ENCODE measurements at places on chromosomes 7 and 10.

DNA sequence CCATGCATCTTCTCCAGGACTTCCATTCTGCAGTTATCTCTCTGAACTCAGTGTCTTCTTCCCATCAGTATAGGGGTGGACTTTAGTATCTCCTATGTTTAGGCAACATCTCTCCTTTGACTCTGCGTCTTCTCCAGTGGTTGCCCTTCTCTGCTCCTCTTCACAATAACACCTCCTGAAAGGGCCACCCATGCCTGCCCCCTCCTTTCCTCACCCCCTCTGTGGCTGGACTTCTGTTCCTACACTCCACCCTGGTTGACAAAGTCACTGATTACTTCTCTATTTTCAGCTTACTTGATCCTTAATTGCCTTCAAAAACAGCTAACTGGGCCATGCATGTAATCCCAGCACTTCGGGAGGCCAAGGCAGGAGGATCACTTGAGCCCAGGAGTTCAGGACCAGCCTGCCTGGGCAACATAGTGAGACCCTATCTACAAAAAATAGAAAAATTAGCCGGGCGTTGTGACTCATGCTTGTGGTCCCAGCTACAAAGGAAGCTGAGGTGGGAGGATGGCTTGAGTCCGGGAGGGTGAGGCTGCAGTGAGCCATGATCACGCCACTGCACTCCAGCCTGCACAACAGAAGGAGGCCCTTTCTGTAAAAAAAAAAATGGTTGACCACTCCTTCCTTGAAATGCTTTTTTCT lies 13.7 kb downstream of the SRGN start:
- no peak for DNase-seq

DNA sequence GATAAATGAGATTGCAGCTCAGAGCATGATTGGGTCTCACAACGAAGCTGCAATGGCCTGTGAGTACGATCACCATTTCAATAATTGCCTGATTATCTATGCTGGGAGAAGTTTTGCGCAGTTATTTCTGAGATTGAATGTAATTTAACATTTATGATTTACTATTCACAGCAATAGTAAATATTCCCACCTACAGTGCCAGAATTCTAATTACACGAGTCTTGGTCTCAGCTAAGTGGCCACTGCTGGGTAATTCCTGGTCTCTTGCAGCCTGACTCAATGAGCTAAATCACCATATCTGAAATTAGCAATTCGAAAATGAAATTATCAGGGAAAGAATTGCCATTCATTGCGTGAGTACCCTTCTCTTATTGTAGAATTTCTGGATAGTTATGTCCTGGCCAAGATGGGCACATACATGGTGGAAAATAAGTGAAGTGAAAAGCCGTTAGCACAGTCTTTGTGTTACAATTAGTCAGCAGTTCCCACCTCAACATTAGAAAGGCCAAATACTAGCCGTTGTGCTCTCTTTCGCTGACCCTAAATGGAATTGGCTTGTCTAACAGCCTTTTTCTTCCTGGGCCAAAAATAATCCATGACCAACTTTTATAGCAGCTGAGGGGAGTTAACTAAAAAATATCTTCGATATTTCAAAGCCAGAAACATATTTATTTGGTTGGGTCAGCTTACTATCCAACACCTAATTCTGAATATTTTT lies 681.0 kb upstream of the C7orf33 start:
- no peak for DNase-seq

- peak; percentile 68 for DNase-seq
Measured at GRCh38 chr10:96512524-96513304, 1.0 kb downstream of the TLL2 start.

DNA sequence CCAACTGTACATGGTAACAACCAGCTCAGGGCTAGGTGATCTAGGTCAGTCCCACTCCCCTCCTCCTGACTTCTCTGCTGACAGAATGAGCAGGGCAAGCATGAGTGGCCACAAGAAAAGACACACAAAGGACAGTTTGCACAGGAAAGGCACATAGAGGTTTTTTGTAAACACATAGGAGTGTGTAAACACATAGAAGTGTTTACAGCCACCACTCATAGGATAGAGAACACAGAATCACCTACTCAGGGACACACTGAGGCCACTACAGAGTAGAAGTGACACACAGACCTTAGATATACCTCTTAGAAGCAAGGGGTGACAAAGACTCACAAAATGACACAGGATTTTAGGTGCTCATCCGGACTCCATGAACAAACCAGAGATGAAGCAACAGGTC lies 19.0 kb downstream of the NUDCD3 start:
- no peak for DNase-seq

DNA sequence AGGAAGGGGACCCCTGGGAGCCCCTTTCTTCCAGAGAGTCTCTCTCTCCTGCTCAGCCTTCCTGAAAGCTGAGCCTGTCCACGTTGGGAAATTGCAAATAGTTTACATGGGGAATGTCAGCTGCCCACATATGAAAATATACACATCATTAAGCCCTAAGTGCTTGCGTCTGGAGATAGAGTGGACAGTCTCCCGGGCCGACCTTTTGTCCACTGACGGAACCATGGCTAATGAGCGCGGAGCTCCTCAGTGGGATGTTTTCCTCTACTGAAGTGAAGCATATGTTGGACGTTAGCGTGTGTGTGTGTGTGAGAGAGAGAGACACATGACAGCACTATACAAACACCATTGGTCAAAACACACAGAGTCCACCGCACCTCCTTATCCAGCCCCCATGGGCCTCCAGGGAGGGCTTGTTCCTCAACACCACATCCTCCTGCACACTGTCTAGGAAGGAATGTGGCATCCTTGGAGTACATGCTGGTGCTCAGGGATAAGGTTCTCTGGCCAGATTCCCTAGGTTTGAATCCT lies 128.4 kb downstream of the RGS10 start:
- DNase-seq, result peak; percentile 73

- no peak for DNase-seq
Measured at GRCh38 chr10:92112462-92112861, 178.4 kb downstream of the CPEB3 start.

- DNase-seq, result no peak
Measured at GRCh38 chr7:146878901-146879300, 762.3 kb downstream of the CNTNAP2 start.

DNA sequence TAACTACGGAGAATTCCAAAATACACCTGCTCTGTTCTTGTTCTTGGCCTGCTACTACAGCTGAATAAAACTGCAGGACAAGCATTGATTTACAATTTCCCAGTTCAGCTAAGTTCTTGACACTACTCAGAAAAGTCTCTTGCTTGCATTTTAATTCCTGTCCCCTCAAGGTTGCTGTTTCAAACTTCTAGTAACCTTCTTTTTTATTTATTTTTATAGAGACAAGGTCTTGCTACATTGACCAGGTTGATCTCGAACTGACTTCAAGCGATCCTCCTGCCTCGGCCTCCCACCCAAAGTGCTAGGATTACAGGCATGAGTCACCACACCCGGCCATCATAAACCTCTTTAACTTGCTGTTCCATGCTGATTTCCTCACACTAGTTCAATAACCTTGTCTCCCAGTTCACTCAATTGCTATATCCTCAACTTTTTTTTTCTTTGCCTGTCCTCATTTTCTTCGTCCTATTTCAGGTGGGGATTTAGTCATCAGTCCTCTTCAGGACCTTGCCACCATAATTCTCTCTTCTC lies 79.9 kb downstream of the ARHGAP21 start:
- no peak for DNase-seq

DNA sequence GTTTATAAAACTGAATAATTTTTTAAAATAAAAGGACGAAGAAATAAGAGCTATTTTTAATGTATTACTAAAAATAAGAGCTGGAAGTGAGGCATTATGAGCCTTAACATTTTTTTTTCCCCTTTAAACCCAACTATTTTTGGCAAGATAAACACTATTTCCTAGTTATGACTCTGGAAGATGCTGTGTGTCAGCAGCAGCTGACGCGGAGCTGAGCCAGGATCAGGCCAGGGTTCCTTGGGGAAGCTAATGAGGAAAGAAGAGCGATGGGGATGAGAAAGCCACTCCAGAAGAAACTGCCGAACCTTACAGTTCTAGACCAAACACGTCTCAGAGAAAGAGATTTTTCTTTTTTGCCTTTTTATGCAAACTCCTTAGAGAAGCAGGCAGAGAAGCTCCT lies 85.9 kb downstream of the USP6NL start:
- no peak for DNase-seq
